ENCODE measurements at places on chromosomes 6 and 20.

GRCh38 chr20:9994676-9995075 is 40.1 kb upstream of the ANKEF1 start:
- DNase-seq: no peak

DNA sequence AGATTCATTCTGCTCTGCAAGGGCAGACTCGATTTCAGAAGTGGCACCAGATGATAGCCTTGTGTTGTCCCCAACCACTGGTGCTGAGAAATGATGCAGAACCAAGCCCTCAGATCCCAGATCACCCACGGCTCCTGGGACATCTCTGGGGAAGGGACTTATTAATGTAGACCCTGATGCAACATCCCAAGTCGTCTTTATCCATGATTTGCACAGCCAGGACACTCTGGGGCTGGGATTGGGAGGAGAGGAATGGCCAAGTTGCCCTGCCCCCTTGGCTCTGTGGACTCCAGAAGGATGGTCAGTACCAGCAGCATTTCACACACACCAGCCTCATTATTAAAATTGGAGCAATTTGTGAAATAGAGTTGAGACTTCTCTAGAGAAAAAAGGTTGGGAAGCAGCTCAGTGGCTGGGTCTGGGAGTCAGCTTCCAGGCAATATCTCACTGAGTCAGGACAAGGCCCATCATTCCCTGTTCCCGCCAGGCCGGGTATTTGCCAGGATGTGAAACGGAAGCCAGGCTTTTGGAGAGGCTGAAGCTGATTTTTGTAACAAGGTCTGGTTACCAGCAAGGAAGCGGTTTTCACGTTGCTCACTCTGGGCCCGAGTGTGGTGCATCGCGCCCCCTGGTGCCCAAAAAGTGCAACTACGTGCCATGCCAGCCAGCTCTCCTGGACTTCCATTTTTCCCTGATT is 67.4 kb downstream of the ZBTB2 start:
- DNase-seq: peak; percentile 50

GRCh38 chr6:5898102-5898501 is 108.6 kb downstream of the NRN1 start:
- no peak for DNase-seq

GRCh38 chr6:144148886-144149285 is 1.4 kb upstream of the STX11 start:
- no peak for DNase-seq

DNA sequence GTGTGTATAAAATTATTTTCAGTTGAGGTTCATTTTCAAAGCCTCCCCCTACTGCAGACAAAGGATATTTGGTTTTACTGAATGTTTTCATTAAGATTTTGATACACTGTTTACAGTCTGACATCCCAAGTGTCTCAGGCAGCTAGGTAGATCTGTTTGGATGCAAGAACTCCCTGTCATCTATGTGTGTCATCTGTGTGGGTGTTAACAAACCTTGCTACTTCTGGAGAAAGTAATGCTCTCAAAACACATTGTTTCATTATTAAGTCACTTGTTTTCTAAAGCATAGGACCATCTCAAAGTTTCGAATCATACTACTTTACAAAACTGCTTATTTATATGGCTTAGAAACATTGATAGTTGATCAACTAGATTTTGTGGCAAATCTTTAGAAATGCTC is 114.5 kb upstream of the TMEM170B start:
- no peak for DNase-seq

DNA sequence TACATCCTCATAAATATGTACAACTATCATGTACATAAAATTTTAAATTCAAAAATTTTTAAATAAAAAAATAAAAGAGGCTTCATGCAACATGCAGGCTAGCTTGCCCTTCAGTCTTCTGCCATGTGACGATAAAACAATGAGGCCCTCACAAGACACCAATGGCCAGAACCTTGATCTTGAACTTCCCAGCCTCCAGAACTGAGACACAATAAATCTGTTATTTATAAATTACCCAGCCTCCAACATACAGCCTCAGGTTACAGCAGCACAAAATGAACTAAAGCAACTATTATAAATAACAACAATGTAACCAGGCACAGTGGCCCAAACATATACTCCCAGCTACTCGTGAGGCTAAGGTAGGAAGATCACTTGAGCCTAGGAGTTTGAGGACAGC is 42.8 kb downstream of the SERAC1 start:
- DNase-seq: no peak

DNA sequence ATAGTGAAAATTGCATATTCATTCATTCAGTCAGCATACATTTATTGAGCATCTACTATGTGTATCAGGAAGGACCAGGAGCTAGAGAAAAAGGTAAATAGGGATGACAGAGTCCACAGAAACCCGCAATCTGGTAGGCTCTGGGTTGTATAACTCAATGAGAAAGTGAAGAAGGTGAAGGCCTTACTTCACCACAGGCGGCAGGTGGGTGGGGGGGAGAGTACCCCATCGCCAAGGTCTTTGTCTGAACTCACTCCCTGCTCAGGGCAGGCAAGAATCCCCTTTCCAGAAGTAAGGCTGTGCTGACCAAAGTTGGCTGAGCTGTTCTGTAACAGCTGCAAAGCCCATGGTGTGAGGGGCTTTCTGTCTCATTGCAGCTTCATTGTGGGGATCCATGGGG is 81.3 kb downstream of the CDH26 start:
- no peak for DNase-seq

- DNase-seq: no peak
Measured at GRCh38 chr20:49286689-49287551, 9.1 kb upstream of the ZNFX1 start.

DNA sequence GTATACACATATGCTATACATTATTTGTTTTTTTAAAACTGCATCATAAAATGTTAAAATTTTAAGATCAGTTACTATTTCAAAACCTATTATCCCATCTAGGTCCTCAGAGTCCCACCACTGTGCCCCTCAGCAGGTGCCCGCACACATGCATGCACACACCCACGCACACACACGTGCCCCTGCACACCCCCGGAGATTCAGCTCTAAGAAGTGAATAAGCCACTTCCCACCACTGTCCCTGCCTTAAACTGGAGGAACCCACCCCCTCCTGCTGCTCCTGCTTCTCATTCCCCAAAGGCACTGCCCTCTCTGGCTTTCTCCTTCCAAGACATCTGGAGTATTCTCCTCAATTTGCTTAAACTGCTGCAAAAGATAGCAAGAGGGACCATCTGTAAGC is 5.4 kb upstream of the FAM210B start:
- no peak for DNase-seq
